ENCODE measurements at places on chromosomes 1 and 21. TPM values are rescaled to one million over a fixed set of nuclear protein-coding genes. Genes with fewer than 3 reads are reported as not detected.

Gene CYP4Z1
- not detected for total RNA-seq

Gene BPNT1
- 49.7 TPM for total RNA-seq

Gene TRIM46
- 5.4 TPM for total RNA-seq

Gene VSIG8
- 0.47 TPM for total RNA-seq

Gene ERG
- not detected for total RNA-seq

Gene LRRC3
- total RNA-seq = 4.1 TPM

Gene DENND2C
- 2.0 TPM for total RNA-seq

Gene CELA2A
- total RNA-seq = not detected

Gene SPRR2B
- not detected for total RNA-seq

Gene FAF1
- total RNA-seq = 14.7 TPM

Gene GLIS1
- total RNA-seq = 2.6 TPM

Gene UBXN10
- total RNA-seq = not detected

Gene GBP6
- total RNA-seq = 0.17 TPM

Gene LCE1A
- not detected for total RNA-seq

Gene OR2T29
- total RNA-seq = not detected

Gene CYP4X1
- total RNA-seq = 1.0 TPM

Gene OR6P1
- not detected for total RNA-seq

Gene RLF
- total RNA-seq = 15.1 TPM

Gene LORICRIN
- total RNA-seq = not detected

Gene RAB7B
- not detected for total RNA-seq

Gene KIF21B
- 0.66 TPM for total RNA-seq

Gene CD1B
- total RNA-seq = not detected

Gene DIO1
- total RNA-seq = not detected

Gene AJAP1
- total RNA-seq = not detected

Gene TMEM63A
- 59.3 TPM for total RNA-seq

Gene GPR61
- 0.07 TPM for total RNA-seq

Gene PRDX6
- total RNA-seq = 829 TPM

Gene LCE1F
- total RNA-seq = not detected

Gene COL8A2
- 0.58 TPM for total RNA-seq

Gene IFI6
- total RNA-seq = 16.5 TPM

Gene KCNJ9
- total RNA-seq = not detected

Gene NR1I3
- total RNA-seq = not detected

Gene APCS
- total RNA-seq = not detected

Gene ZBTB8OS
- total RNA-seq = 86.7 TPM

Gene CRYAA
- total RNA-seq = not detected

Gene GPR25
- not detected for total RNA-seq

Gene CCDC27
- total RNA-seq = not detected

Gene SHISA4
- 14.3 TPM for total RNA-seq

Gene C1orf94
- not detected for total RNA-seq

Gene ZNF672
- total RNA-seq = 83.9 TPM

Gene NCAM2
- 2.4 TPM for total RNA-seq

Gene PCSK9
- 6.0 TPM for total RNA-seq

Gene C1orf115
- 5.9 TPM for total RNA-seq

Gene ELF3
- 460 TPM for total RNA-seq

Gene ROR1
- 22.6 TPM for total RNA-seq

Gene NHLH1
- not detected for total RNA-seq

Gene OR10X1
- total RNA-seq = not detected

Gene FCRL5
- not detected for total RNA-seq

Gene ADAMTS4
- total RNA-seq = 0.52 TPM

Gene PALMD
- 8.2 TPM for total RNA-seq

Gene SLC9C2
- not detected for total RNA-seq

Gene SPAG17
- total RNA-seq = not detected

Gene POFUT2
- 28.2 TPM for total RNA-seq

Gene PRAMEF13
- total RNA-seq = not detected

Gene KRTAP10-4
- not detected for total RNA-seq

Gene CORT
- total RNA-seq = not detected

Gene RGL1
- total RNA-seq = 1.9 TPM
